Stimulated activated CD8-positive, alpha-beta memory T cell treated with anti-CD3 and anti-CD28 coated beads, Interleukin-7, amount 100 ng/mL, for 1 hour (primary cell): ENCODE measurements at places on chromosomes 2 and 18.

GRCh38 chr18:74251297-74252038 lies 40.3 kb downstream of the CYB5A start:
- no peak for DNase-seq

GRCh38 chr18:70200286-70200685 lies 5.2 kb downstream of the RTTN start:
- no peak for DNase-seq

GRCh38 chr2:229712136-229712535 lies 2.2 kb downstream of the DNER start:
- no peak for DNase-seq

DNA sequence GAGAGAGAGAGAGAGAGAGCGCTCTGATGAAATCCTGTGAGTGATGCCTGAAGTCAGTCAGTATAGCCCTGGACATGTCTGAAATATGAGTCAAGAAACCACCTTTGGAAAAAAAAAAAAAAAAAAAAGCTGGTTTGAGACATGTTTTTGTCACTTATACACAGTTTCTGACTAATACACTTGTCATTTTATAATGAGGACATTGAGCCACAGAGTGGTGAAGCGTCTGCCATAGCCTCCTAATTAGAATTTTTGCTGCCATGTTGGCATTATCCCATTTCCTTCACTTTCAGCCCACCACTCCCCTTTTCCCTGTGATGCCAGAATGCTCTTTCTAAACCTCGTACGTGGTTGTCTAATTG lies 15.7 kb upstream of the MYO3B start:
- no peak for DNase-seq

DNA sequence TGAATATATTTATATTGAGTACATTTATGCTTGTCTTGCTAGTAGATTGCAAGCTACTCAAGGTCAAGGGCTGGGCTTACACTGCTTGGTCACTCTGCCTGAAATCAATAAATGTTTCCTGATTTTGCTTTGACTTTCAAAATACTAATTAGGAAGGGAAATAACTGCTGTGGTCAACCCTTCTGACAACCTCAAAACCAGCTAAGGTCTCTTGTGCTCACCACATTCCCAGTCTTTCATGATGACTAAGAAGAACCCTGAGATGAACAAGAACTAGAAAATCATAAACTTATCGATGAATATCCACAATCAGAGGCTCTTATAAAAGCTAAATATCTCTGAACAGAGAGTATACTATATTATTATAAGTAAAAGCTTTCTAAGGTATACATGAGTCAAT lies 33.3 kb downstream of the ABCB11 start:
- DNase-seq, result no peak
